ENCODE measurements at places on chromosomes 16 and 17.

- DNase-seq: peak; percentile 92
Measured at GRCh38 chr17:64020056-64020766, at the start of gene ICAM2. Gene ICAM2, minus strand, starts transcription at chr17:64020633. Its CDS starts 13,942 bp downstream, at chr17:64006691.

DNA sequence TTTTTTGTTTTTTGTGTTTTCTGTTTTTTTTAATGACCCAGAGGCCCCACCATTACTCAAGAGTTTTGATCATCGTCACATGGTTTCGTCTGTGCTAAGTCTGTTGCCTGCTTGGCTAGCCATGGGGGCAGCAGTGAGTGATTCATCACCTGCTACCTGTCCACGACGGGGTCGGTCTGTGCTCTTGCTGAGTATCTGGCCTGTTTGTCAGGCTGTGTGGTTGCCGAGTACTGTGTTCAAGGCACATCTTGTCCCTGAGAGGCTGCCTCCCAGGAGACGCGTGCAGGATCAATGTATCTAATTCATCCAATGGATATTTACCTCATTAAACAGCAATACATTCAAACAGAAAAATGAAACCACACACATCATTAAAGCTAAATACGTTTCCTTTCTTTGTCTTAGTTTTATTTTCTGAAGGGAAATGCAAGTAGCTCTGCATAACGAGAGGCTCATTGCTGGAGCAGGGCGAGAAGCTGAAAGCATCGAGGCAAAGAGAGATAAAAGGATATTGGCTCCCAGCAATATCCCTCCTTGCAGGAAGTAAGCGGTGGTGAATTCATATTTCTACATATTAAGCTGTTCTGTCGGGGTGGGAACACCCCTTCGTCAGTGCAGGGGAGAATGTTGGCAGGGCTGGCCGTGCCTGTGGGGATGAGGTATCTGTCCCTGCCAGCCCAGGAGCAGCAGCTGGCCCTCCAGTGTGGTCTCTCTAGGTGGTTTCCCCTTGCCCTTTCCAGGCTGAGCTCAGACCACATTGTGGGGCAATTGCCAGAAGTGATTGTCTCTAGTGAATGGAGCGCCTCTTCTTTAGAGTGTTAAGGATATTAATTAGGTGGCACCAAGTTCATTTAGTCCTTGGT is 166.2 kb upstream of the ASIC2 start:
- DNase-seq: no peak

DNA sequence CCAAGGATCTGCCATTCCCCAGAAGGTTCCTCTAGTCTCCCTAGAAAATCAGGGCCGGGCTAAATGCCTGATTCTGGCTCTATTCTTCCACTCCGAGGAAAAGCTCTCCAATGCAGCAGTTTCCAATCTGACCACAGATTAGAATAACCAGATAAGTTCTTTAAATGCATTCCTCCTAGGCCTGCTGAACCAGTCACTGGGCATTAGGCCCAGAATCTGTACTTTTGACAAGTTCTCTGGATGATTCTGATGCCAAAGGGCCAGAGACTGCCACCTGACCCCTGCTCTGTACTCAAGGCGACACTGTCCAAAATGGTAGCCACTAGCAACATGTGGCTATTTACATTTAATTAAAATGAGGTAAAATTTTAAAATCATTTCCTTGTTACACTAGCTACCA is 22.3 kb downstream of the MAP3K14 start:
- DNase-seq: no peak

DNA sequence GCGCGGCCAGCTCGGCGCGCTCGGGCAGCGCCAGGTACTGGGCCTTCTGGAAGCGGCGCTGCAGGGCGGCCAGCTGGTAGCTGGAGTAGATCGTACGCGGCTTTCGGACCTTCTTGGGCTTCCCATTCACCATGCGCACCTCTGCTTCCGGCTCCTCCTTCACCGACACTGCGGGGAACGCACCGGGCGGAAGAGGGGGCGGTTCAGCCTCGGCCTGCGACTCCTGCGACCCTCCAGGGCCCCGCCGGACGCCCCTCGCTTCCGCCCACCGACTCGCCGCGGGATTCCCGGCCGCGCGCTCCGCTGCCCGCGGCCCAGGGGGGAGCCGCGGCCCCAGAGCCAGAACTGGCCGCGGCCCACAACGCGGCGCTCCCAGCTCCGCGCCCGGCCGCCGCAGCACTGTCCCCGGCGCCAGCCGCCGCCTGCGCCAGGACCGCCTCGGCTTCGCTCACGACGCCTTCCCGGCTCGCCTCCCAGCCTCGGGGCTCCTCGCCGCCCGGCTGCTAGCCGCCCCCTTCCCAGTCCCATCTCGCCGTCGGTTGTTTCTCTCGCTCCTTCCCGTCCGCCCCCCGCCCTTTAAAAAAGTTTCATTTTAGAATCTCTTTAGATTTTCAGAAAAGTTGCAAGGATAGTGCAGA is 1.5 kb downstream of the DLX3 start:
- peak; percentile 58 for DNase-seq

GRCh38 chr16:18782697-18783429 is 7.3 kb downstream of the RPS15A start:
- peak; percentile 51 for DNase-seq

GRCh38 chr16:11639925-11640899 is 28.0 kb upstream of the SNN start:
- no peak for DNase-seq

DNA sequence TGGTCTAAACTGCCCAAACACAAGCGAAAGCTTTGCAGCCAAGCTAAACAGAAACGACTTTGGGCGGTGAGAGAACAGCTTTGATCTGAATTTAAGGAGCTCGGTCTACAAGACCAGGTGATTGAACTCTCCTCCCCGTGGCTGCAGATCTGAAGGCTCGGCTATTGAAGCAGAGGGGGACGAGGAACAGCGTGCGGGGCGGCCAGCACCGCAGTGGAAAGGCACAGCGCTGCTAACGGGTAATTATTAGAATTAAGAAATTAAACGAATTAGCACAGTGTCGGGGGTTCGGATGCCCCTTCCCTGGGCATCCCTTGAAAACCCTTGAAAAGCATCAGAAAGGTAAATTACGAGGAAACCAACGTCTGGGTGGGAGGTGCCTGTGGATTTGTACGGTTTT is 431 bp downstream of the TEKT3 start:
- no peak for DNase-seq

DNA sequence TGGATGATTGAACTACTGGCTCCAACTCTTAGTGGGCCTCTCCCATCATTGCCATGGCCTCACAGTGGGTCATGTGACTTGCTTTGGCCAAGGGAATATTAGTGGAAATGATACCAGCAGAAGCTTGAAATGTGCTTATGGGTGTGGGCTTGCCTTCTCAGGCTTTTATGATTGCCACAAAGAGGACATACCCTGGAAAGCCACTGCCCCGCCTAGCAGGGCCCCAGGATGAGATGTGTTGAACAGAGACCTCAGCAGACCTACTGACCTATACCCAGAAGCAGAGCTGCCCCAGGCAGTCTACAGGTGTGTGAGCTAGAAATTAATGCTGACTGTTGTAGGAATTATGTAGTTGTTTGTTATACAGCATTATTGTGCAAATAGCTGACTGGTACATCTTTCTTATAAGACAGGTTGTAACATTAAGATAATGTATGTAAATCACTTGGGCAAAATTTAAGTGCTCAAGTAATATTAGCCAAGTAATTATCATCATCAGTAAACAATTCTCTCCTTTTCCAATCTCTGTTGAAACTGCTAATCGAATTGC is 67.8 kb upstream of the CDH5 start:
- DNase-seq: no peak

- DNase-seq: peak; percentile 51
Measured at GRCh38 chr17:68613739-68614298, 12.7 kb upstream of the FAM20A start.

DNA sequence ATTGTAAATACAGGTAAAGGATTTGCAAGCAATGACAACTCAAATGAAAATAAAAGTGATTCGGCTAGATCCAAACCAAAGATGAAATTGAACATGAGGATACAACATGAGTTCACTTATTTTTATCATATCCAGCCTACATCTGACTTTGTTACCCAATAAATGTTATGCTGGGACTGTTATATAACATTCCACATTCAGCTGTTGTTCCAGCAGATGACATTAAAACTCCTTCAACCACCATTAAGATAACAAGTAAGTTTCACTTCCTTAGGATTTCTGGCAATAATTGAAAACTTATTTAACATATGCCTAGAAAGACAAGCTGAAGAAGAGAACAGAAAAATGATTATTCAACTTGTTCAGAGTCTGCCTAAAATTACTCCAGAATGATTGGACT is 729.4 kb downstream of the CDH11 start:
- no peak for DNase-seq

DNA sequence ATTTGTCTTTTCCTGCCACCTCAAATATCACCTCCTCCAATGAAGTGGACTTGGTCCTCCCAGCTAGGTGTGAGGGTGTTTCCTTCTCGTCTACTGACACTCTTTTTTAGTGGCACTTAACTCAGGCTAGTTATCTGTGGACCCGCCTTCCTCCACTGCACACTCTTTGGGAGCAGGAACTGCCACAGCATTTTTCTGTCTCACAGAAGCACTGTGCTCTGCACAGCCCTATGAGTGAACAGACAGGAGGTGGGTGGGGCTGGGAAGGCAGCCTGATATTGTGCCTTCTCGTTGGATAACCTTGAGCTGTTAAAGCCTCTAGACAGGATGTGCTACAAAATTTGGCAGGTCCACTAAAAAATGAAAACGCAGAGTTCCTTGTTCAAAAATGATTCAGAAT is 31.9 kb upstream of the HOXB13 start:
- DNase-seq: no peak

- DNase-seq: peak; percentile 69
Measured at GRCh38 chr17:27481327-27481726, 25.1 kb downstream of the KSR1 start.

DNA sequence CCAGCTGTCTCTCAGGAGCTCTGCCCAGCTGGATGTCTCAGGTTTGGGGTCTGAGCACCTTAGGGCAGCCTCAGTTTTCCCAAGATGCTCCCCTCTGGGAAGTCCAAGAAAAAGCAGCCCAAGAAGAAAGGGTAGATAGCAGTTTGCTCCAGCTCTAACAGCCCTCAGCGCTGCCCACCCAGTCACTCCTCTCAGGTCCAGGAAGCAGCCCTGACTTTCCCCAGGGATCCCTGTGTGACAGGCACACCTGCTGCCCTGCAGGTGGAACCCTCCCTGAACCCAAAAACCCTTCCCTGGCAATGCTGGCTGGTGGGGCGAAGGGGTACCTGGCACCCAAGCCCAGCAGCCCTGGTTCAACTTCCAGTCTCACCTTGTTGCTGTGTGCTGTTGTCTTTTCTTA is 48.1 kb downstream of the BEAN1 start:
- DNase-seq: no peak

- peak; percentile 82 for DNase-seq
Measured at GRCh38 chr16:67326472-67327309, at the start of the genes KCTD19 and LRRC36. Gene KCTD19, minus strand, starts transcription at chr16:67326741. Its CDS starts 34 bp downstream, at chr16:67326707. Gene LRRC36, plus strand, starts transcription at chr16:67326815. Its CDS starts 48 bp downstream, at chr16:67326863.

- DNase-seq: peak; percentile 36
Measured at GRCh38 chr16:16045879-16046278, 96.5 kb downstream of the ABCC1 start.

DNA sequence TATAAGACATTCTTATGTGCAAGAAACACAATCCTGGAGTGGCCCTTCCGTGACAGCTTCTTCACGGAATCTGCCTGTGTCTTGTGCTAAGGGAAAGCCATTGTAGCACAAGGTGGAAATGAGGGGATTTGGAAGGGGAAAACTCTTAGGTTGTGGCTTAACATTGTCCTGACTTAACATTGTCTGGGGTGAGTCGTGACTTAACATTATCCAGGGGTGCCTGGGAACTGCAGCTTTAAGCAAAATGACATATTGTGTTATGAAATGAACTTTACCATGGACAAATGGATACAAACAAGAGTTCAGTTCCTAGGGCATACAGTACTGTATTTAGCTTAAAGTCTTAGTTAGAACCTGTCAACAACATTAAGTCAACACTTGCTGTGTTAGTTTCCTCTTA is 323.9 kb downstream of the CPPED1 start:
- no peak for DNase-seq

- DNase-seq: no peak
Measured at GRCh38 chr16:14344945-14345344, 273.8 kb downstream of the MRTFB start.

DNA sequence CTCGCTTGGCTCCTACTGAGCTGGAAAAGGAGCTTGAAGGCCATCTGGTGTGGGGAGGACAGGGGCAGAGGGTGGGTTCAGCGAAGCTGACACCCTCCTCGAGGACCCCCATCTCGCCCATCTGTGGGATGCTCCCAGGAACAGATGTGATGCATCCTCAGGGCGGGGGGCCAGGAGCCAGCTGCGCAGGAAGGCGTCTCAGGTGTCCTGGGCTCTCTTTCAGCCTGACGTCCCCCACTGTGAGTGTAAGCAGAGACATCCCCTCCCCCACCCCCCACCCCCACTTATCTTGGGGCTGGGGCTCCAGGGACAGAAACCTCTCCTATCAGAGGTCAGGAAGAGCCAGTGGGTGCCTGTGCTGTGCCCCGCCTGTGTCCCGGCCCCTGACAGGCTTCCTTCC is 16.2 kb downstream of the KIF19 start:
- DNase-seq: no peak

- DNase-seq: no peak
Measured at GRCh38 chr16:4344983-4345835, 5.9 kb downstream of the PAM16 start.

DNA sequence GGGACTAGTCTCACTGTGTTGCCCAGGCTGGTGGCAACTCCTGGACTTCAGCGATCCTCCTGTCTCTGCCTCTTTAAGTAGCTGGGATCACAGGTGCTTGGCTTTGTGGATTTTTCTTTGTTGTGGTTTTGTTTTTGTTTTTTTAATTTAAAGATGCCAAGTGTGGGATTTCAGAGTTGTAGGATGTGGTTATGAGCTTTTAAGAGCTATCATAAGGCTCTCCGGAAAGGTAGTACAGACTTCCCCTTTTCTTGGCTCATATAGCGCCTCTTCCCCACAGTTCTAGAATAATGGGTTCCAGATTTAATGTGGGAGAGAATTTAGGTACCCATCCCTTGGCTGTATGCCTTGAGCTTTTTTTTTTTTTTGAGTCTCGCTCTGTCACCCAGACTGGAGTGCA is 17.1 kb downstream of the AKAP1 start:
- no peak for DNase-seq

DNA sequence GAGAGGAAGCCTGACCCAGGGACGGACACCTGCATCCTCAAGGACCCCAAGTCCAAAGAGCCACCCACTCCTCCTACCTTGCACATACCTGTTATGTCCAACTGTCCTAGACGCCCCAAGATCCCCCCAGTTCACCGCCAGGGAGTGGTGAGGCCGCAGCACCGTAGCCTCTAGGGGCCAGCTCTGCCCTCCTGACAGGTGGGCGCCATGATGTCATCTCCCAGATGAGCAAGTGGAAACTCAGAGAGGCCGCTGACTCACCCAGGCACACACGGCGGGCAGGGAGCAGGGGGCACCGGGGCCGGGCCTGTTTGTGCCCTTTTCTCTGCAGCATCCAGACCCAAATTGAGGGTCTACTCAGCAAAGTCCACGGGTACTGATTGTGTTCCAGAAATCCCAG is 4.8 kb upstream of the ZNF469 start:
- DNase-seq: no peak
